Breast epithelium (tissue), 4 donors: ENCODE measurements at places on chromosomes 4 and X.

DNA sequence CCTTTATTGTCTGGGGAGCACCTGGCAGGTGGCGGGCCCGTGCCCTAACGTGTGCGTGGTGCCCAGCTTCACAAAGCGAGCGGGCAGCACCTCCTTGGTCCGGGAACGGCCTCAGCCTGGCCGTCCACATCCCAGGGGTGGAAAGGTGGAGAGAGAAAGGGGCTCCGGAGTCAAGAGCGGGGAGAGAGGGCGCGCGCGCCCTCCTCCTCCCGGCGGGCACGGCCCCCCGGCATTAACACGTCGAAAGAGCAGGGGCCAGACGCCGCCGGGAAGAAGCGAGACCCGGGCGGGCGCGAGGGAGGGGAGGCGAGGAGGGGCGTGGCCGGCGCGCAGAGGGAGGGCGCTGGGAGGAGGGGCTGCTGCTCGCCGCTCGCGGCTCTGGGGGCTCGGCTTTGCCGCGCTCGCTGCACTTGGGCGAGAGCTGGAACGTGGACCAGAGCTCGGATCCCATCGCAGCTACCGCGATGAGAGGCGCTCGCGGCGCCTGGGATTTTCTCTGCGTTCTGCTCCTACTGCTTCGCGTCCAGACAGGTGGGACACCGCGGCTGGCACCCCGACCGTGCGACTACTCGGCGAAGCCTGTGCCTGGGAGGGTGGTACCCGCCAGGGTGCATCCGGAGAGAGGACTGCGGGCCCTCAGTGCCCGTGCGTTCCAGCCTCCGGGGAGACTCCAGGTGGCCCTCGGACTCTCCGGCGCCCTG, at the start of gene KIT:
Gene KIT, plus strand, starts transcription at position 407 of the 701 bp plus-strand sequence. Its CDS starts 58 bp downstream, at position 465.
- peak; percentile 29 for DNase-seq

GRCh38 chr4:101141230-101141629, 206.1 kb downstream of the PPP3CA start:
- DNase-seq = no peak

DNA sequence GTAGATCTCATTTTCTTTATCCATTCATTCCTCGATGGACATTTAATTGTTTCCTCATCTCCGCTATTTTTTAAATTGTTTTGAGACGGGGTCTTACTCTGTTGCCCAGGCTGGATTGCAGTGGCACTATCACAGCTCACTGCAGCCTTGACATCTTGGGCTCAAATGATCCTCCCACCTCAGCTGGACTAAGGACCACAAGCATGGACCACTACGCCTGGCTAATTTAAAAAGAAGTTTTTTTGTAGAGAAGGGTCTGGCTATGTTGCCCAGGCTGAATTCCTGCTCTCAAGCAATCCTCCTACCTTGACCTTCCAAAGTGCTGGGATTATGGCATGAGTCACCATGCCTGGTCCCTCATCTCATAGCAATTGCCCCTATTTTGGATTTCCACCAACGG, 7.0 kb upstream of the TRIML1 start:
- DNase-seq = no peak

DNA sequence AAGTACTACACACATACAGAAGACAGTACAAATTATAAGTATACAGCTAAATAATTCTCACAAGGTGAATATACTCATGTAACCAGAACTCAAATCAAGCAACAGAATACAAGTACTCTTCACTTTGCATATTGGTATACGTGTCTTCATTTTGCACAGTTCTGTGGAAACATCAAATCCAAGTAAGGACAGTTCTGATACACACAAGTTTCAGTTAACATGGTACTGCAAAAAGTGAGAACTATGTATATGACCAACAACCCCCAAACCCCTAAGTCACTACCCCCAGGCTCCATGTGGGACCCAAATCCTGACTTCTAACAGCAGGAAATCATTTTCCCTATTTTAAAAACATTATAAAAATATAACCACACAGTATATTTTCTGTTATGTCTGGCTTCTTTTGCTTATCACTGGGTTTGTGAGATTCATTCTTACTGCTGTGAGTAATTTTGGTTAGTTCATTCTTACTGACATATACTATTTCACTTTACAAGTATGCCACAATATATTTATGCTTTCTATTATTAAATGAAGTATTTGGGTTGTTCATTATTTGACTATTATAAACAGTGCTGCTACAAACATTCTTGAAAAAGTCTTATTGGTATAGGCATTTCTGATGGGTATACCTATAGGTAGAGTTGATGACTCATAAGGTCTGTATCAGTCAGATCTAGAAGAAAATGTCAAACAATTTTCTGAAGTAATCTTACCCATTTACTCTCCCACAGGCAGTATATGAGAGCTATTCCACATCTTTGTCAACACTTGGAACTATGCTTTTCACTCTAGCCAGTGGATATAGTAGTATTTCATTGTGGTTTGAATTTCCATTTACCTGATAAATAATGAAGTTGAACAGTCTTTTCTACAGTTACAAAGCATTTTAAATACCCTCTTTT, 47.0 kb downstream of the SCLT1 start:
- DNase-seq = no peak

- DNase-seq = no peak
Measured at GRCh38 chr4:828641-829271, 2.8 kb upstream of the CPLX1 start.

DNA sequence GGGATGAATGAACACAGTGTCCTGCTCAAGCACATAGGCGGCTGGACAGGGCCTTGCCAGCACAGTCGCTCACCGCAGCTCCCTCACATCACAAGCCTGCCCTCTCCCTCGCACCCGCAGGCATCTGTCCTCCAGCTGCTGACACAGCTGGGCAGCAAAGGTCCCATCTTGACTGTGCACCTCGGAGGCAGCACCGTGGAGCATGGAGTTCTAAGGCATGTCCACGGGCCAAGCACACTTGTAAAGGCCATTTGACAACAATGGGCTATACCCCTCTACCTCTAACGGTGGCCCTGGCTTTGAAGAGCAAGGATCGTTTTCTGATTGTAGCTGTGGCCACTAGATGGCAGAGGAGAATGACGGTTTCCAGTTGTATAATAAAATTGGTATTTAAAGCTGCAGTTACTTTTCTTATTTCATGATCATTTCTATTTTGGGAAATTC, 53.8 kb downstream of the APLN start:
- DNase-seq = no peak

DNA sequence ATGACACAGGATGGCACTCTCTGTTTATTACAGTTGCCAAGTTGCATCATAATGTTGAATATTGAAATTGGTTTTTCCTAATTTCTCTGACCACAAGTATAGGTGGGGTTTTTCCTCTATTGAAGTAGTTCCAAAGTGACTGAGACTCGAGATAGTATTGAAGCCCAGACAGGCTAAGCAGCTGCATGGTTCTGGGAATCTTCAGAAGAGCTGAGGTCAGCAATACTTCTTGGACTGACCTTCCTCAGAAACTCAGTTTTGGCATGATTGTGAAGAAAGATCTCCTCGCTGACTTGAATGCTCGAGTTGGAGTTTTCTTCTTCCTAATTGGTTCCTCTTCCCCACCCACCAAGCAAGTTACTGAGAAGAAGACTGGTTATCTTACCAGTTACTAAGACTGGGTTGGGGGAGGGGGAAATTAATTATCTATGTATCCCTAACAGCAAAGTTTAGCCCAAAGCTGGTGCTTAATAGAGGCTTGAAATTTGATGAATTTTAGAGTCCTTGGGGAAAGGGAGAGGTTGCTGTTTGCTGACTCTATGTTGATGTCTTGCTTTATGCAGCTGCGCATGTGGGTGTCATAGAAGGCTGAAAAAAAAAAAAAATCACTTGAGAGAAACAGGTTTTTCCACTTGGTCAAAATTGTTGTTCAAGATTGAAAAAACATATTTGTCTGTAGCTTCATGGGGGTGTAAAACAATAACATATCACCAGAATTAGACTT, 91.1 kb downstream of the P2RY10 start:
- no peak for DNase-seq

- DNase-seq = no peak
Measured at GRCh38 chrX:22616867-22617266, 344.2 kb downstream of the CBLL2 start.

- DNase-seq = no peak
Measured at GRCh38 chrX:77447653-77448569, 722 bp downstream of the FGF16 start.

GRCh38 chr4:142402900-142403299, 443.2 kb downstream of the INPP4B start:
- no peak for DNase-seq

- no peak for DNase-seq
Measured at GRCh38 chr4:170167678-170168077, 77.9 kb upstream of the AADAT start.

- no peak for DNase-seq
Measured at GRCh38 chrX:106178826-106179225, 10.7 kb downstream of the PWWP3B start.

- no peak for DNase-seq
Measured at GRCh38 chr4:6984612-6985425, 58.4 kb upstream of the TADA2B start.

DNA sequence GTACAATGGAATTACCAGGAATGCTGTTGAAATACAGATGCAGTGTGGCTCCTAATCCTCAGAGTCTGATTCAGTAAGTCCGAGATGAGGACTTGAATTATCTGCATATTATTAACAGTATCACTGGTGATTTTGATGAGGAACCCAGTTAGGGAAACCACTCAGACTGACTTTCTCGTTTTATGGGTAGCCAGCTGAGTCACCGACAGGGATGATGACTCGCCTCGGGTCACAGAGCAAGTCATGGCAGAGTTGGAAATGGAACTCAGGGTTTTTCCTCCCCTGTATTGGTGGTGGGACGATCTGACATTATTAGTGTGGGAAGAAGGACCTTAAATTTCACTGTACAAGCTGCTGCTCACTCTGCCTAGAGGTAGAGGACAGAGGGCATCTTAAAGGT, 51.3 kb downstream of the RTL9 start:
- DNase-seq = no peak

- no peak for DNase-seq
Measured at GRCh38 chrX:149848855-149849254, 32.1 kb upstream of the MAGEA8 start.

- DNase-seq = no peak
Measured at GRCh38 chr4:111792632-111793031, 352.6 kb upstream of the FAM241A start.

DNA sequence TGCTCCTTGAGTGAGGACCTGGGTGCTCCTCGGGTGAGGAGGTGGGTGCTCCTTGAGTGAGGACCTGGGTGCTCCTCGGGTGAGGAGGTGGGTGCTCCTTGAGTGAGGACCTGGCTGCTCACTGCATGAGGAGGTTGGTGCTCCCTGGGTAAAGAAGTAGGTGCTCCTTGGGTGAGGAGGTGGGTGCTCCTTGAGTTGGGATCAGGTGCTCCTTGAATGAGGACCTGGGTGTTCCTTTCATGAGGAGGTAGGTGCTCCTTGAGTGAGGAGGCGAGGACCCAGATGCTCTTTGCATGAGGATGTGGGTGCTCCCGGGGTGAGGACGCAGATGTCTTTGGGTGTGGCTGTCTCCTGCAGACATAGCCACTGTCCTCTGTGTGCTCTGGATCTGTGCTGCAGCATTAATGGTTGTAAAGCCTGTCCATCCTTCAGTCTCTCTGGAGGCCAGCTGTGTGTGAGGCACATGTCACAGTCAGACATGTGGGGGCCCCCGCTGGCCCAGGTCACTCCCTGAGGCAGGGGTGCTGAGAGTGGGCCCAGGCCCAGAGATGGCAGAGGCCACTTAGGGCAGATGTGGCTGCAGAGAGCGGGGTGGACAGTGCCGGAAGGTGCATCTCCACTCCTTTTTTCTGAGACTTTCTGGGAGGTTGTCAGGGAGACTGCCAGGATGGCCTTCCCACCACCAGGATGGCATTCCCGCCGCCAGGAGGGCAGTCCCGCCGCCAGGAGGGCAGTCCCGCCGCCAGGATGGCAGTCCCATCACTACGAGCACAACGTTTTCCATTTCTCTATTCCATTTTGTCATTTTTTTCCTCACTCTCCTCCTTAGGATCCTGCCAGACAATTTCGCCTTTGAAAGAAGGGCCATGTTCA, 101.8 kb downstream of the HMX1 start:
- no peak for DNase-seq

DNA sequence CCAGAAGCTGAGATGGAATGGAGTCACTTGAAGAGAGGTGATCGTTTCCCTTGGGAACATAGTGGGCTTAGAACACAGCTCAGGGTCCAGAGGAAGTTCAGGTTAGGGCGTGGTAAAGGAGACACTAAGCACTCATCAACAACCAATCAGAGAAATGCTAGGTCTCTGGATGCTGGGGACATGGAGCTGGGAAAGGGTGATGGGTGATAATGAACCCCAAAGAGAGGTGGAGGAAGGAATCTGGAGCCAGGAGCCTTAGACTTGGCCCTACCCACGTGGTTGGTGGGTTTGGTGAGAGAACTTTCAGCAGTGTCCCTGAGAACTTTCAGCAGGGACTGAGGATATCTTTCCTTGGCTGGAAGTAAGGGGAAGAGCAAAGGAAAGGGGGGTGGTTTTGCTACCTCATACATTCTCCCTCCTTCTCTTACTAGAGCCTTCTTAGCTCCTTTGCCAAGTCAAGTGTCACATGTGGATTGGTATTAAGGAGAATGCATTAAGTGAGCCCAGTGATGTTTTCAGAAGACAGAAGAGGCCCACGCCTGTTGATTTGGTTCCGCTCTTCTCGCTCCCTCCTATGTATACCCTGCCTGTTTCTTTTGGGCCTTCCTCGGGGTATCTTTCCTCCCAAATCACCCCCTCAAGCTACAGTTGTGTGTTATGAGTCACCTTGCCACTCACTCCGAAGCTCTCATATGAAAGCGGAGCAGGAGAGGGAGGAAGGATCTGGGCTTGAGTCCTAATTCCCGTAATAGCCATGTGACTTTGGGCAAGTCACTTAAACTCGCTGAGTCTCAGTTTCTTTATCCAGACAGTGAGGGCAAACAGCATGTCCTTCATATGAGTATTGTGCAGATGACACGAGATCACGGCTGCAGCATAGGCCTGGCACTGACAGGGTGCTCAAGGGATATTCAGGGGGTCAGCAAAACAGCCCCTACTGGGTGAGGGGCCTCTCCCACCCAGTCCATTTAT, 63.1 kb downstream of the TSC22D3 start:
- DNase-seq = no peak

- DNase-seq = no peak
Measured at GRCh38 chr4:151443247-151443646, 34.3 kb downstream of the FHIP1A start.

GRCh38 chrX:104712515-104712914, 146.5 kb downstream of the IL1RAPL2 start:
- no peak for DNase-seq

DNA sequence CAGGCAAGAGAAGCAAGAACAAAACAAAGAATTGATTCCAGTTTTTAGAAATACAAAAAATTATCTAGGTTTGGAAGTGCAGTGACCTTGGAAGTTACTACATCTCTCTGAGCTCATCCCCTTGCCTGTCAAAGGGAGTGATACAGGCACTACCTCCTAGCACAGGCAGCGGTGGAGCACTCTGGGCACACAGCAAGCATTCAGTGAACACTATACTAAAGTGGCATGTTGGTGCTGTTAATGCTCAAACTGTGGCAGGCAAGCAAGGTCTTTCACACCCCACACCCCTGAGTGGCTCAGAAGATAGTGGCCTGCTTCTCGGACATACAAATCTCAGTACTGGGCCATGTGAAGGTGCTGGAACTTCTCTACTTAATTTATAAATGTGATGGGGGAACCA, 51.2 kb downstream of the DRD5 start:
- no peak for DNase-seq

- DNase-seq = no peak
Measured at GRCh38 chr4:122412547-122412946, 33.7 kb downstream of the ADAD1 start.
